ENCODE measurements at places on chromosomes 1 and 21.
A peak's percentile ranks its signal among the peaks of the same experiment; 100 is the strongest.

- DNase-seq: no peak
Observed at GRCh38 chr1:104463126-104463697, 713.5 kb downstream of the AMY1C start.

DNA sequence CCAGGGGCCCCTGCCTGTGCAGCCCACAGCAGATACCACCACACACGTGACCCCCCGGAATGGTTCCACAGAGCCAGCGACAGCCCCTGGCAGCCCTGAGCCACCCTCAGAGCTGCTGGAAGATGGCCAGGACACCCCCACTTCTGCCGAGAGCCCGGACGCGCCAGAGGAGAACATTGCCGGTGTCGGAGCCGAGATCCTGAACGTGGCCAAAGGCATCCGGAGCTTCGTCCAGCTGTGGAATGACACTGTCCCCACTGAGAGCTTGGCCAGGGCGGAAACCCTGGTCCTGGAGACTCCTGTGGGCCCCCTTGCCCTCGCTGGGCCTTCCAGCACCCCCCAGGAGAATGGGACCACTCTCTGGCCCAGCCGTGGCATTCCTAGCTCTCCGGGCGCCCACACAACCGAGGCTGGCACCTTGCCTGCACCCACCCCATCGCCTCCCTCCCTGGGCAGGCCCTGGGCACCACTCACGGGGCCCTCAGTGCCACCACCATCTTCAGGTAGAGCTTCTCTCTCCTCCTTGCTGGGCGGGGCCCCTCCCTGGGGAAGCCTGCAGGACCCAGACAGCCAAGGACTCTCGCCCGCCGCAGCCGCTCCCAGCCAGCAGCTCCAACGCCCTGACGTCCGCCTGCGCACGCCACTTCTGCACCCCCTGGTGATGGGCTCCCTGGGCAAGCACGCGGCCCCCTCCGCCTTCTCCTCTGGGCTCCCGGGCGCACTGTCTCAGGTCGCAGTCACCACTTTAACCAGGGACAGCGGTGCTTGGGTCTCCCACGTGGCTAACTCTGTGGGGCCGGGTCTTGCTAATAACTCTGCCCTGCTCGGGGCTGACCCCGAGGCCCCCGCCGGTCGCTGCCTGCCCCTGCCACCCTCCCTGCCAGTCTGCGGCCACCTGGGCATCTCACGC lies 51.0 kb downstream of the COL18A1 start:
- DNase-seq: no peak

- no peak for DNase-seq
Observed at GRCh38 chr1:245467804-245468203, 313.0 kb downstream of the KIF26B start.

GRCh38 chr1:198056255-198056654 lies 100.5 kb upstream of the NEK7 start:
- peak; percentile 2 for DNase-seq

GRCh38 chr1:243903041-243903440 lies 53.0 kb upstream of the AKT3 start:
- no peak for DNase-seq

DNA sequence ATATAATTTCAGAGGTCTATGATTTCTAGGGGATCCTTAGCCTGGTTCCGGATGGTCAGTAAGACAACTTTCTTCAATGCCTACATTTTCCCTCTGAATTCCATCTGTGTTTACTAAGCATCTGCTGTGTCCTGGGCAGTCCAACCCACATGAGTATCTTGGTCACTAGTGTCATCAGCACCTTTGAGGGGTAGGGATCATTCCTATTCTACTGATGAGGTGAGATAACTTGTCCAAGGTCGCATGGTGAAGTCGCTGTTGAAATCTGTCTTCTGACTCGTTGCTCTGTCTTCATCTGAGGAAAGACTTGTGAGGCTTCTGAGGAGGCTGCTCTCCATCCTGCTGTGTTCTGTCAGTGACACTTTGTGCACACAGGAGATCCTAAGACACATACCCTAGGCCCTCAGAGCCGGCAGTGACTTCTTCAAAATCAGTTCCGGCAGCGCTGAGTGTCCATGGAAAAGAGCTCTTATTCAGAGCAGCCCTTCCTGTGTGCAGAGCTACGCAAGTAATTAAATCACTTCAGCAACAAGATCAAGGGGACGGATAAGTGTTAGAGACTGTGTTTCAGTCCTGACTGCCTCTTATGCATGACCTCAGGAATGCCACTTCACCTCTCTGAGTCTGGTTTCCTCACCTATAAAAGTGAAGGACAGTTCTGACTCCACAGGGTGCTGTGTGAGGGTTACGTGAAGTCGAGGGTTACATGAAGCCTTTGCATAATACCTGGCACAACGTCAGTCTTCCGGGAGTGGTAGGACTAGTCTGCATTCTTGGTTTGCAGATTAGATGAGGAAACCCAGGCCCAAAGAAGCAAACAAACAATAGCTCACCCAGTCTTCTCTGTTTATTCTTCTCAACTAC lies 28.4 kb downstream of the AK2 start:
- no peak for DNase-seq

GRCh38 chr1:218064426-218064825 lies 220.7 kb upstream of the RRP15 start:
- DNase-seq: no peak

DNA sequence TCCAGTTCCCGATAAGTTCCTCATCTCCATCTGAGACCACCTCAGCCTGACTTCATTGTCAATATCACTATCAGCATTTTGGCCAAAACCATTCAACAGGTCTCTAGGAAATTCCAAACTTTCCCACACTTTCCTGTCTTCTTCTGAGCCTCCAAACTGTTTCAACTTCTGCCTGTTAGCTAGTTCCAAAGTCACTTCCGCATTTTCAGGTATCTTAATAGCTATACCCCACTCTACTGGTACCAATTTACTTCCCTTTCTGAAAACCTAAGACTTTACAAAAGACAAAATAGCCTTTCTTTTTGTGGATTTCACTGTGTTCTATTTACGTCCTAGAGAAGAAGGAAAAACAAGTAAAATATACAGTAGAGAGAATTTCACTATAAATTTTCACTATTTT lies 147.0 kb upstream of the FMN2 start:
- no peak for DNase-seq

DNA sequence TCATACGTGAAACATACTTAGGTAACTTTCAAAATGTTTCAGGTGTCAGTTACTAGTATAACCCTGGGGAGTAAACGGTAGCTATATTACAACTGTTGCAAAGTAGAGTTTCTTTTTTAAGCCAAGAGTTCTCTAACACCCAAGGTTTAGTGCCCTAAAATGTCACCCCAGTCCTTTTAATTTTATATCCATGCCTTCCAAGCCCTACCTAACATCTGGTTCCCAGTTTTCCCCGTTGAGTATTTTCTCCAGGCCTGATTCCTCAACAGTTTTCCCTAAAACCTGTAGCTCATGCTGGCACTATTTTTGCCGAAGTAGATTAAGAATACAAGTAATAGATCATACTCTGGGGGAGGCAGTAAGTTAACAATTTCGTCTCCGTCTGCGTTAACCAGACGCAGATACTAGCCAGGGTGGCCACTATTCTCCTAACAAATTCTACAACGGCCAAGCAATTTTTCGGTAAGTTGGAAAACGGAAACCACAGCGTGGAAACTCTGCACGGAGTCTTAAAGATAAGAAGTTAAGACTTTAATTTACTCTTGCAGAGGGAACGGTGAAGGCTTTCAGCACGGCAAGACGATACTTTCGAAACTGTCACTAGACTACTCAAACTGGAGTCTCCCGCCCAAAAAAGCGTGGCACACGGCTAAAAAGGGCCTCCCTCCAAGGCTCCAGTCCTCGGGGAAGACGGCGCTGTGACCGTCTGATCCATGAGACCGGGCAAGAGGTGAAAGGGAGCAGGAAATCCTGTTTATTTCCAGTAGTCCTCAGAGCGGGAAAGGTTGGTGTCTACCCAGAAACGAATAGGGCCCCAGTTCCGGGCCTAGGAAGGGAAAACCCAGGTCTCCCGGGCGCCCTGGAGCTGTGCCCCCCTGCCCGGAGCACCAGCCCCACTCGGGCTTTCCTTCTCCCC lies 945 bp downstream of the SRSF4 start:
- DNase-seq: peak; percentile 1

GRCh38 chr1:159825564-159825963 lies 1.1 kb upstream of the SLAMF8 start:
- no peak for DNase-seq

DNA sequence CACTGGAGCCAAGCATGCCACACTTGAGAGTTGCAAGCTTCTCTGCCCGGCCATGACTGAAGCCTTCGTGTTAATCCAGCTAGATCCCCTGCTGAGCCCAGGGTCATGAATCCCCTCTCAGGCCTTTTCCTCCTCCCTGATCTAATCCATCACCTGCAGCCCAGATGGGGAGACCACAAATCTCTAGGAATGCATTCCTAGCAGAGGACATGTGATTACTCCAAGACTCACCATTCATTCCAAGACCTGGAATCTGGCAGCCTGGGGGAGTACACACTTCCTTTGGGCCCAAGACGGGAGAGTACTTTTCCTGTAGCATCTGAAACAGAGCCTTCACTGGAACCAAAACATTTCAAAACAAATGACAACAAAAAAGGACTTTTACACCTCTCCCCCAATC lies 269.3 kb upstream of the NFIA start:
- DNase-seq: no peak

DNA sequence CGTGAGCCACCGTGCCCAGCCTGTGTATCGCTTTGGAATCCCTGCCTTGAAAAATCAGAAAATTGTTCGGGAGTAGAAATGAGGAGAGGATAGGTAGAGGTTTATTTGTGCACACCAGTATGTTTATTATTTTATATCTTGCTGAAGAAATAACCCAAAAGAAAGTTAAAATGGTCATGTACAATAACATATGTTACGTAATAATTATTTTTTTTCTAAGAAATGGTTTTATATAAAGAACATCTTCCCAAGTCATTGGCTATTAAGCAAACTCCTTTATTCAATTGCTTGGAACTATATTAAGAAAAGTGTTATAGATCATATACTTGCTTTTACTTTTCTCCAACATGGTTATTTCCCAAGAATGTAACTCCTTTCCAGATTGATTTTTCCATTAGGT lies 171.8 kb downstream of the PHTF1 start:
- DNase-seq: no peak

DNA sequence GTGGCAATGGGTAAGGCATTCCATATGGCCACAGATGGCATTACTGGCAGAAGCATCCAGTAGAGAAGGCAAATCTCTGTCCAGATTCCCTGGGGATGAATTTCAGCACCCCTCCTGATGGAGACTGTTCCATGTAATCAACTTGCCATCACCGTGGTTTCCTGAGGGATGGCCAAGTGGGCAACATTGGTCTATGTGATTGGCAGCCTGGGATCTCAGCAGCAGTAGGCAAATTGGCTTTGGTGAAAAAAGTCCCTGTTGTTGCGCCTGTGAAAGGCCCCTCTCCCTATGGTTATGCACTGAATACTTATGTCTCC lies 19.3 kb downstream of the DMRTB1 start:
- DNase-seq: no peak

DNA sequence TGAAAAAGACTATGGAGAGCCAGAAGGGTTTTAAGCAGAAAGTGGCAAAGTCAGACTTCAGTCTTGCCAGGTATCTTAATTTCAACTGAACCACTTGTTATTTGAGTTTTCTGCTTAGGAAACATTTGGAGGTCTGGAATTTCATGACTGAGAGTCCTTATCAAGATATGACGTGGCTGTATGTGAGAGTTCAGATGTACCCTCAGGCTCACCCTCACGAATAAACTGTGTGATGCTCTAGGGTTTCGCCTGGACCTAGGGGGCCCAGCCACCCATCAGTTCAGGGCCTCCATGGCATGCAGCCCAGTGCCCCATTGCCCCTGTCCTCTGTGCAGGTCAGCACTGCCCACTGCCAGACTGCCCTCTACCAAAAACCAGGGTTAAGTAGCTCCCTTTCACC lies 30.6 kb upstream of the TADA1 start:
- no peak for DNase-seq

DNA sequence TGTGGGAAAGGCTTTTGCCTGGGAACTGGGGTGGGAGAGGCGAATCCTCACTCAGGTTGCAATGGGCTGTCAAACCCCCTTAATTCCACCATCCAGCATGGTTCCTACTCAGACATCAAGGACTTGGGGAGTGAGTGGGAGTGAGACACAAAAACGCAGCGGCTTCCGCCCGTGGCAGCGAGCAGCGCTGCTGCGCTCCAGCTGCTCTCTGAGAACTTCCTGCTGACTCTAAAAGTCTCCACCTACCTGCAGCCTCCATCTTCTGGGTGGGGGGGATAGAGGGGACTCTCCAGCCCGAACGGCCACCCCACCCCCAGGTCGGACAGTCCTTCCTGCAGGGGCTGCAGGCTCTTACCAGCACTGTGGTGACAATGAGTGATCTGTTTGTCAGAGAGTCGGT lies 184.4 kb downstream of the GRIK3 start:
- DNase-seq: no peak

- no peak for DNase-seq
Observed at GRCh38 chr21:29187944-29188343, 57.5 kb downstream of the MAP3K7CL start.

- no peak for DNase-seq
Observed at GRCh38 chr1:165456114-165456513, 11.2 kb upstream of the RXRG start.

GRCh38 chr1:197896301-197896700 lies 6.1 kb upstream of the C1orf53 start:
- no peak for DNase-seq

GRCh38 chr1:169588785-169589485 lies 2.7 kb upstream of the F5 start:
- DNase-seq: peak; percentile 23

GRCh38 chr1:198794498-198794897 lies 155.7 kb downstream of the PTPRC start:
- DNase-seq: no peak

- no peak for DNase-seq
Observed at GRCh38 chr1:44924835-44925464, 61.4 kb downstream of the EIF2B3 start.

DNA sequence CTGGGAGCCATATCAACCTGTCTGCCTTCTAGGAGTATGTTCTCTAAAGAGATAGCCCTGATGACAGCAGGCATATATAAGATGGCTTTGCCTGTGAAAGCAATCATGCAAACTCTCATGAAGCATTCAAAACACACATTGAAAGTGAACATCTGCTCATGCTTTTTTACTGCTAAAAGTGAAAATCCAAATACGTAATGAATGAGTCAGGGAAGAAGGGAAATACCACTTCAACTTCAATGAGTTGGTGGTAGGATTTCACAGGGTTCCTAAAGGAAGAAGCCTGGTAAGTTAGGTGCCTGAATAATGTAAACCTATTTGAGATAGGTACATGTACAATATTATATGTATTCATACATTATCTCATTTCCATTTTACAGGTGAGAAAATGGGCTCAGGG lies 50.5 kb upstream of the SLFNL1 start:
- DNase-seq: no peak

DNA sequence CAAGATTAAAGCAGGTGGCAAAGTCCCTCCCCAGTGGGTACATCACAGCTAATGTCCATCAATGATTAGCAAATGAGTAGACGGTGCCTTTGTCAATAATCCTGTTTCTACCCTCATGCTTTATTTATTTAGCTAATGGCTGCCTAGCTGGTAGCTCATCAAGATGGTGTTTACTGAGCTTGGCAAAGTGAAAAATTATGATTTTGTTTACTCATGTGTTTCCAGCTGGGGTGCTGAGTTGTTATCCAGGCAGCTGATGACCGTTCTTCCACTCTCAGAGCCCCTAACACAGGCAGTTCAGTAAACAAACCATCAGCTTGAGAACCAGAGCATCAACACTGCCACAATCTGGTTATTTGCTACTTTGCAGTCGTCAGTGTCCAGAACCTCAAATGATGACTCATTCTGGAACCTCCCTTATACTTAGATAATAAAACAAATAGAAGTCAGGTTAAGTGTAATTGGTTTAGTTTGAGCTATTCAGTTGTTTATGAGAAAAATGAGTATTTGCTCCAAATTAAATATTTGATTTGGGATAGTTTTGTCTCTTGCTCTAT lies 163.9 kb downstream of the ST6GALNAC5 start:
- DNase-seq: no peak
